ENCODE measurements at places on chromosomes 1 and 21. TPM values are rescaled to one million over a fixed set of nuclear protein-coding genes. Genes with fewer than 3 reads are reported as not detected.
A peak's percentile ranks its signal among the peaks of the same experiment; 100 is the strongest.

Gene DNAJC28
- total RNA-seq: 0.37 TPM

GRCh38 chr1:184442260-184442659 is 55.4 kb downstream of the C1orf21 start:
- no peak for DNase-seq

Gene C1QTNF12
- total RNA-seq: 1.1 TPM

GRCh38 chr1:87212431-87213134 is 116.1 kb upstream of the LMO4 start:
- no peak for DNase-seq

GRCh38 chr1:161082996-161083747 is 6.2 kb downstream of the NECTIN4 start:
- DNase-seq: no peak

Gene NGF
- total RNA-seq: not detected

DNA sequence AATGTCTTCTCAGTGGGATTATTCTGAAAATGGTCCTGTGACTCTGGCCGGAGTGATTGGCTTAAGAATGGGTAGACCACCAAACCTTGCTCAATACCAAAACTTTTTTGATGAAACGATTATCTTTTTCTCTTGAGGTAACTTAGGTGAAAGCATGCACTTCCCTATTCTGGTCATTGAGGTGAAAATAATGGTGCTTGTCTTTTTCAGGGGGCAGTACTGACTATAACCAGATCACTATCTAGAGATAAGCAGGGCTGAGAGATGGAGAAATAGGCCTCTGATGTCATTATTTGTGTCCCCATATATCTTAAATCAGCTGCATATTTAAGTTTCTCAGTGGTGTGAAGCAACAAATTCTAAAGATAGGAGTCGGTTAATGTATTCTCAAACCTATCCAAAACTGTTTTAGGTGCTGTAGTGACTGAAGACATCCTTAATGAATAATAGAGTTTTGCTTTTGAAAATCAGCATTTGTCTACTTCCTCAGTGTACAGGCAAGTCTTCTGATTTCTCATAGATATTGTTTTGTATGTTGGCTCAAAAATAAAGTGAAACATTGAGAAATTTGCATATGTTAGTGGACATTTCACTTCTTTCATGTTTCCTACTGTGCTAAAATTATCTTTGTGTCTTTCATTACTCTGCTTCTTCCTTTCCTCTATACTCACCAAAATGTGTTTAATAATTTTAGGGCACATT is 735.3 kb upstream of the ADGRL4 start:
- no peak for DNase-seq

- peak; percentile 88 for DNase-seq
Measured at GRCh38 chr1:18875107-18875795, 15.8 kb upstream of the TAS1R2 start.

Data from activated CD4-positive, alpha-beta T cell treated with anti-CD3 and anti-CD28 coated beads for 36 hours (primary cell).